T-cell (primary cell): ENCODE measurements at places on chromosomes 1 and 21. TPM values are rescaled to one million over a fixed set of nuclear protein-coding genes. Genes with fewer than 3 reads are reported as not detected.

Gene C1orf185
- total RNA-seq = not detected

GRCh38 chr1:220330265-220330664, 58.0 kb upstream of the RAB3GAP2 start:
- DNase-seq = no peak

DNA sequence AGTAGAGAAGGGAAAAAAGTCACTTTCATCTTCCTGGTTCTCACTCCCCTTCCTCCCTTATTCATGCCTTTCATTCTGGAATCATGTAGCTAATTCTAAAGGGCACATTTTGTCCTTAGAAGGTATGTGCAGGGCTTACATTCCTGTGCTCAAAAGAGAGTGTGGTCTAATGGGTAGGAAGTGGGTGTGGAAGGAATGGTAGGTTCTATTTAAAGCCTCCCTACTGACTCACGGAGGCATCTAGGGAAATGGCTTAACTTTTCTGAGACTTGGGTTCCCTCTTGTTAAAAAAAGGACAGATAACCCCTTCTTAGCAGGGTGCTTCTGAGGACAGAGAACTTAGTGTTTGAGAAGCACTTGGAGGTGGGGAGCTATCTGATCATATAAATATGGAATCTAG, 249.3 kb upstream of the DUSP10 start:
- DNase-seq = no peak

Gene ARTN
- not detected for total RNA-seq

DNA sequence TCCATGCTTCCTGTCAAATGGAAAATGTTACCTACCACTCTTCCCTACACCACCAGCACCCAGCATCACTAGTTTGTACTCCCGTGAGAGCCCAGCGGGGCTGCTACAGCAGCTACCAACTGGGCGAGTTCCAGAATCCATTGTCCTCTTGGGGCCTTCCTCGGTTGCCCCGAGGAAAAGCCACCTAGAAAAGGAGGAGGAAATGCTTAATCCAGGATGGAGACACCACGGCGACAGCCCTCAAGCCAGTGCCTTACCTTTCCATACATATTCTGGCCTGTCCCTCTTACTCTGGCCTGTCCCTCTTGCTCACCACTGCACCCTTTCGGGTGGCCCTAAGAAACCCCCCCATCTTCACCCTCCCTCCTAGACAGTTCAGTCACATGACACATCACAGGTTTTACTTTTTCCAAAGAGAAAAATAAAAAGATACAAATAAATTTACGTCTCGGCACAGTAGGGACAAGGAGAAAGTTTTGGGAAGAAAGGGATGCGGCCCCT, 478 bp downstream of the RIT1 start:
- DNase-seq = peak; percentile 14

DNA sequence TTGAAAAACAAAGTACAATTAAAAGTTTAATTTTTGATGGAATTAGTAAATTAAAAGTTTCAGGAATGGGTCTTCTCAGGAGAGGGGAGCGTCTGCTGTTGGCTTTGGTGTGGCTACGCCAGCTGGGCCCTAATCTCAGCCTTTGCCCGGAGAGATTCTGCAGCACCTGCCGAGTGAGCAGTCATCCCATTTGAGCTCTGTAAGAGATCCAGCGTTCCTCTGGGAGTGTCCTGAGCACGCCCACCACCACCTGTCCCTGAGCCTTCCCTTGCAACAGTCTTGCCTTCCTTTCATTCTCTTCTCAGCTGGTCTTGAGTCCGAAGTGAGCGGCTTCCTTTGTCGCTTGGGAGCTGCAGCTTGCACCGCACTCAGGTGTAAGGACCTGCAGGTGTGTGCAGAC, 263.1 kb downstream of the CAMTA1 start:
- DNase-seq = no peak

Gene UQCRHL
- 1.1 TPM for total RNA-seq

Gene GJA9
- total RNA-seq = not detected
